AG04450 (cell line): ENCODE measurements at places on chromosomes 16 and 17. TPM values are rescaled to one million over a fixed set of nuclear protein-coding genes. Genes with fewer than 3 reads are reported as not detected.

DNA sequence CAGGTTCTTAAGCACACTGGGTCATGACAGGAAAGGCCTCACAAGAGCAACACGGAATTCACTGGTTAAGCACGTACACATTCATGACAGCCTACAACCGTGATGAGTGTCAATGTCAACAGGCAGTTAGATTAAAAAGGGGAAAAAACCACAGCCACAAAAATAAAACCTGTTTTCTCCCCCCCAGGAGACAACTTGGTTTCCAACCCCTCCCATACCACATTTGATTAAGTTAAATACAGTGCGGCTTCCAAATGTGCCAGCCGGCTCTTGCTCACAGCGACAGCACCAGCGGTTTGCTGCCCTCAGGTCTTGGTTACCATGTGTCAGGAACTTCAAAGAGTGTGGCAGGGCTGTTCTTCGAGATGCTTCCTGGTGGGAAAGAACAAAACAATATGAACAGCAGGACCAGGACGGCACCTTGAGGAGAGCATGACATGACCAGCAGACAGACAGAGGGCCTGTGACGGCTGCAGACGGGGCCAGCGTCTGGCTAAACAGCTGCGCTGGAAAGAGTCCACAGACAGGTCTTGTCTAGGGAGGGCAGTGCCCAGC is 193.6 kb downstream of the PARN start:
- no peak for DNase-seq

DNA sequence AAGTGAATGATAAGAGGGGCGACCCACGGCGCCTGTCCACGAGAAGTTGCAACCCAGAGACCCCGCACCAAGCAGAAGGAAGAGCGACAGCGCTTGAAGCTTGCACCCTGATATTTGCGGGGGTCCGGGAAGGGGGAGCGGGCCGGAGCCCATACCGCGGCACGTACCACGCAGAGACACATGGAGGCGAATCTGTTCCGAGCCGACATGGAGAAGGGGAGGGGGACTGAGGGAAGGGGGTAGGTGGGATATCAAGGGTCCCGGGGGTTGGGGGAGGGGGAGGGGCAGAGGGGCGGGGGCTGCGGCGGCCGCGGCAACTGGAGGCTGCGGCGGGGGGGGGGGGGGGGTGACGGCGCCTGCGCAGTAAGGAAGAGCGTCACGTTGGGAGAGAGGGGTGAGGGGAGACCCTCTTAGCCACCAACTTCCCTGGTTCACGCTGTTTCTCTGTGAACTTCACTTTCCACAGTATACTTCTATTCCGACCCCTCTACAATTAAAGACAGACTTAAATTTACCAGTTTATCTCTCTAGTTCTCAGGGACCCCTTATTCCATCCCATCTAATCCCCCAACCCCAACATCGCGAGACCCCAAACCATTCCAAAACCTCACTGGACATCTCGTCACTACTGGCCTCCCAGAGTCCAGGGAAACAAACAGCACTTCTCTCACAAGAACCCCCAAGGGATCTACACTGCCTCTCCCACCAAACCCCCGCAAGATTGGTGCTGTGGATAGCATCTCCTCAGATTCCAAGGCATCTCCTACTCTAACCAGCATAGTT is 8.0 kb downstream of the DLG4 start:
- DNase-seq: no peak

GRCh38 chr17:15920758-15921239 is 24.1 kb upstream of the ADORA2B start:
- DNase-seq: peak; percentile 94

DNA sequence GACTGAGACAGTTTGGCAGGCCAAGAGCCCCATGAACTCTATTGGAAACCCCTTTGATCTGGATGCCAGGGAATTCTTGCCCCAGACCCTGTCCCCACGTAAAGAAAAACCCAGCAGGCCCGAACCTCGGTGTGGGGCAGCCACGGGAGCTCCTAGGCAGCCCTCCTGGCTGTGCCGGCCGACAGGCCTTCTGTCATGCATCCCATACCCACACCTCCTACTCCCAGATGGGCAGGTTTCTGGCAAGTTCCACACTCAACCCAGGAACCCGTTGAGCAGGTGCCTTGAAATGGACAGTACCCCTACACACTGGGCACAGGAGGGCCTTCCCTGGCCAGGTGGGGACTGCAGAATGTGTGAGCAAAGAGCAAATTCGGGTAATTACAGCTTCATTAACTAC is 23.6 kb upstream of the ATP2C2 start:
- DNase-seq: no peak

GRCh38 chr17:40430272-40431230 is 12.7 kb upstream of the IGFBP4 start:
- no peak for DNase-seq

DNA sequence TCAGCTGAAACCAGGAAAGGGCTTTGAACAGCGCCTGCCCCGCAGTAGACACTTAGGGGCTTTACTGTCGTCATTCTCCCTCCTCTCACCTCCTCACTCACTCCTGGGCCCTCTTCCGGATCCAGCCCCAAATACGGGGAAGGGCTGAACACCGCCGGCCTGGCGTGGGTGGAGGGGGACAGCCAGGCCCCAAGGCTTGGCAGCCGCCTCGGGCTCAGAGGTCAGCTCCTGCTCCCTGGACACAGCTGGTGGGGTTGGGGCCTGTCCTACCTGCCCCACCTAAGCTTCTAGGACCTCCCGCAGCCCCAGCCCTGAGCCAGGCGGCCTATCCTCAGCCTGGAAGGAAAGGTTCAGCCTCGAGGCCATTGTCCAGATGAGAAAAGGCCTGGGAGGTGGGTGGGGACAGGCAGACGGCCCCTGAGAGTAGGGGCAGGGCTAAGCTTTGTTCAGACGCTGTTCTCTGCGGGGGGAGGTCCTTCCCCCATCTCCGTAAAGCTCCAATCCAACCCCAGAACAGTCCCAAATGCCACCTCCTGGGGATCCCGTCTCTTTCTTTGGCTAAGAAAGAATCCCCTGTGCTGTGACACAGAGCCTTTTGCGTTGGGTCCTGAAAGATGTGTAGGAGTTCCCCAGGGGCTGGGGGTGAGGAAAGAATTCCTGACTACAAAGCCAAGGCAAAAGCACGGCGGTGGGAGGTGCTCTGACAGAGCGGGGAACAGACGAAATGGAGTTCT is 881 bp upstream of the LLGL1 start:
- DNase-seq: no peak

DNA sequence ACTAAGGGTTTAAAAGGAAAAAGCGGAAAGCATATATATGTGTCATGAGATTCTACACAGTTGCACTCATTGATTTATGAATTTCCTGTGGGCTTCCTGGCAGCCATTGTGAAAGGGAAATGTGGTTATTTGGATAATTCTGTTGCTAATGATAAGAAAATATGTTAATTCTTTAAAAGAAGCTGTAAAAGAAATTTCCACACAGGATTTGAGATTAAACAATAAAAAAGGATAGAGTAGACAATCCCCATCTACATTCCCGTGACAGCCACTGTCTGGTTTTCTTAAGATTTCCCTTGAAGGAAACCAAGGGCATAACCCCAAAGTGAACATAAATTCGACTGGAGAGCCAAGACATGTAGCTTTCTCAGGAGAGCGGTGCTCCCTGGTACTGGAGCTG is 397.5 kb downstream of the CPPED1 start:
- DNase-seq: no peak

DNA sequence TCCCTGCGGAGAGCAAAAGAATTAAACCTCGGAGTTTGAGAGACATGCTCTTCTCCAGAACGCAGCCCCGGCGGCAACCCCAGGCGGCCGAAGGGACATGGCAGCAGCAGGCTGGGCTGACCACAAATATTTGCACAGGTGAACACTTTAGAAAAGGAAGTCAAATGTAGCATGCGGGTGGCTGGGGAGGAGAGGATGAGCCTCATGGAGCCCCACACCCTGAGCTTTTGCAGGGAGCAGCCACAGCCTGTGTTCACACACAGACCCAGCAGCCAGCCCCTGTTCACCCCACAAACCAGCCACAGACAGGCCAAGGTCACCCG is 17.8 kb downstream of the HS3ST6 start:
- DNase-seq: no peak

DNA sequence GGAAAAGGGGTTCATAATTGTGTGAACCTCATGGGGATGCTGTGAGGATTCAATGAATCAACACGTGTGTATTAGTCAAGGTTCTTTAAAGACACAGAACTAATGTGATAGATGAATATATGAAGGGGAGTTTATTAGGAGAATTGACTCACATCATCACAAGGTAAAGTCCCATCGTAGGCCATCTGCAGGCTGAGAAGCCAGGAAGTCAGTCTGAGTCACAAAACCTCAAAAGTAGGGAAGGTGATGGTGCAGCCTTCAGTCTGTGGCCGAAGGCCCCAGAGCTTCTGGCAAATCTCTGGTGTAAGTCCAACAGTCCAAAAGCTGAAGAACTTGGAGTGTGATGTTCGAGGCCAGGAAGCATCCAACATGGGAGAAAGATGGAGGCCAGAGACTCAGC is 413.4 kb downstream of the CDH13 start:
- DNase-seq: peak; percentile 6

DNA sequence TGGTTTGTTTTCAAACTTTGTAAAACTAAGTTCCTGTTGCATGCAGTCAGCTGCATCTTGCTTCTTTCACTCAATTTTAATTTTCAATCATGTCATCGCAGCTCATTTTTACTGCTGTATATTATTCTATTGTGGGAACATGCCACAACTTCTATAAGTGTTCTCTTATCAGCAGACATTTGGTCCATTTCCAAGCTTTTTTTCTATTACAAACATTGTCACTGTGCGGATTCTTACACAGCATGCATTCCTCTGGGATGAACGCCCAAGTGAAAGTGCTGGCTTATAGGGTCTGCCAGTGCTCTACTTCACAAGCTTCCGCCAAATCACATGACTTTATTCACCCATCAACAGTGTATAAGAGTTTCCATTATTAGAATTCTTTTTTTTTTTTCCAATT is 22.7 kb downstream of the GINS3 start:
- DNase-seq: no peak

GRCh38 chr17:74123866-74124444 is 79.5 kb upstream of the RPL38 start:
- no peak for DNase-seq

DNA sequence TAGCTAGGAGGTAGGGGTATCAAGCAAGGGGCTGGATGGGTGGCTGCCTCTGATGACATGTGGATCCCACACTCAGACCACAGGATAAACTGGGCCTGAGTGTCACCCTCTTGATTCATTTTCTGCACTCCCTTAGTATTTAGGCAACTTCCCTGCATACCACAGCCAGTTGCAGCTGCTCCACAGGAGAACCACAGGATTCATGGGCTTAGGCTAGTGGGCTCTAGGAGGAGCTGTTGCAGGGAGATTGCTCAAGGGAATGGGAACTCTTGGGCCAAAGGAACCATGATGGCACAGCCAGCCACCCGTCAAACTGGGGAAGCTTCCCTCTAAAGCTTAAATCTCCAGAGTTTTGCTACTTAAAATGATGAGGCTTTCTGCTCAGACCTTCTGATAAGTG is 269.7 kb upstream of the ASIC2 start:
- DNase-seq: no peak

- DNase-seq: no peak
Observed at GRCh38 chr17:30924341-30924740, 2.6 kb downstream of the ADAP2 start.

DNA sequence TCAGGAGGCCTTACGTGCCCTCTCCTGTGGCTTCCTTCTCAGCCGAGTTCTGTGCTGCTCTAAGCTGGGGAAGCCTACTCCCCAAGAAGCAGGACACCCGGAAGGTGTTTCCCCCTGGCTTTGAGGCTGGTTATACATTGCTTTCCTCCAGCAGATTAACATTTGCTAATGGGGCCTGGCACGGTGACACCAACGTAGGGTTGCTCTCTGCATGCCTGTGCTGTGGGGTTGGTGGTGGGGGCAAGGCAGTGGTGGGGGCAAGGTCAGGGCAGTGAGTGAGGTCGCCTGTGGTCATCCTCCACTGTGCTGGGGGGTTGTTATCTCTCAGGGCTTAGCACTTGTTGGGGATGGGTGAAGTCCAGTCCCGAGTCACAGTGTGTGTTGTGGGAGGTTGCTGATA is 4.2 kb downstream of the USP6 start:
- DNase-seq: no peak

GRCh38 chr17:48021934-48022333 is 15.7 kb downstream of the COPZ2 start:
- no peak for DNase-seq

DNA sequence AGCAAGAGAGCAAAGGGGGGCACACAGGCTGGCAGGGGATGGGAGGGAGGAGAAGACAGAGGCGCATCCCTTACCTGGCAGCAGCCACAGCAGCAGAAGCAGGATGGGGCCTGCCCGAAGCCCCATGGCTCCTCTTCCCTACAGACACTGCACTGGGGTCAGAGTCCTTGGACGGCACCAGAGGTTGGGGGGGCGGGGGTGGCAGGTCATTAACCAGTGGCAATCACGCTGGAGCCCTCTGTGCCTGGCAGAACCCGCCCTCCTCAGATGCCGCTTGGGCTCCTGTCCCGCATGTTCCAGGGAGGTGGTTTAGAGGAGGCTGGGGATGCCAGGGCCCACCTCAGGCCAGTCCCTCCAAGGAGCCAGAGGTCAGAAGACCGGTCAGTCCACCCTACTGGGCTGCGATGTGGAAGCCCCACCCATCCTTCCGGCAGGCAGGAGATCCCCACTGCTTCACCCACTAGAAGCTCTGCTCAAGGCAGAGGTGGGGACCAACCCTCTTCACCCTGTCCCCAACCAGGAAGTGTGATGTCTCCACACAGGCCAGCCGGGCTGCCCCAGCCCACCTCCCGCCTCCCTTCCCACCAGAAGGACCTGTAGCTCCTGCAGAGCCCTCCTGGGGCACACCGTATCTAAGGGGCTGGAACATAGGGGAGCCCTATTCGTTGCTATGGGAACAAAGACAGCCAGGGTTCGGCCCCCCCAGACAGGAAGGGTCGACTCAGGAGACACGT is 11.7 kb downstream of the ZG16B start:
- DNase-seq: no peak

GRCh38 chr17:74467221-74467951 is 952 bp downstream of the CD300A start:
- DNase-seq: no peak

GRCh38 chr17:76121932-76122430 is 18.4 kb upstream of the EXOC7 start:
- DNase-seq: no peak

- peak; percentile 15 for DNase-seq
Observed at GRCh38 chr16:57235128-57236021, 9.7 kb upstream of the ARL2BP start.

- DNase-seq: no peak
Observed at GRCh38 chr17:40092581-40092980, 7.8 kb downstream of the NR1D1 start.

Gene CCDC78
- polyA plus RNA-seq: 1.1 and 1.5 TPM in 2 replicates

Gene CFAP52
- not detected in 2 replicates for polyA plus RNA-seq

Gene PCGF2
- polyA plus RNA-seq: 13.5 and 18.0 TPM in 2 replicates

Gene GCGR
- polyA plus RNA-seq: not detected in 2 replicates

Gene TBX6
- polyA plus RNA-seq: not detected in 2 replicates

Gene KRT39
- polyA plus RNA-seq: 0.11 TPM in 1 of 2 replicates, not detected in the other

Gene NXPH3
- 0.20 and 0.27 TPM in 2 replicates for polyA plus RNA-seq

Gene XAF1
- polyA plus RNA-seq: 6.3 and 13.7 TPM in 2 replicates
